HCEC 1CT (cell line): ENCODE measurements at places on chromosomes 6 and 20.
A peak's percentile ranks its signal among the peaks of the same experiment; 100 is the strongest.

DNA sequence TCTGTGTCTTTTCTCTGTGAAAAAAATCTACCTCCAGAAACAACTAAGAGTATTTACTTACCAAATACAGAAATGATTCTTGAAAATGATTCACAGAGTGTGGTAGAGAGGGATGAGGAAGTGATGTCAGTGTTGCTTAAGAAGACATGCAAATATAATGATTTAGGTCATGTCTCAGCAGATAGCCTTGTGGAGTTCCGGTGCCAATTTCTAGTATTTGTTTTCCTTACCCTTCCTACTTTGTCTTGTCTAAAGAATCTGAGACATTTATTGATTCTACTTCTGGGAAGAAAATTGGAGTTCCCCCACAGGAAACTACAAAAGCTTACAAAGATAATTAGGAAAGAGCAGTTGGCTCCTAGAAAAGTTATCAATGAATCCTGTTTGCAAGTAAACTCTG, 68.8 kb downstream of the GJA1 start:
- peak; percentile 93 for DNase-seq

GRCh38 chr6:89999945-90000825, 105.9 kb downstream of the GJA10 start:
- DNase-seq: no peak

DNA sequence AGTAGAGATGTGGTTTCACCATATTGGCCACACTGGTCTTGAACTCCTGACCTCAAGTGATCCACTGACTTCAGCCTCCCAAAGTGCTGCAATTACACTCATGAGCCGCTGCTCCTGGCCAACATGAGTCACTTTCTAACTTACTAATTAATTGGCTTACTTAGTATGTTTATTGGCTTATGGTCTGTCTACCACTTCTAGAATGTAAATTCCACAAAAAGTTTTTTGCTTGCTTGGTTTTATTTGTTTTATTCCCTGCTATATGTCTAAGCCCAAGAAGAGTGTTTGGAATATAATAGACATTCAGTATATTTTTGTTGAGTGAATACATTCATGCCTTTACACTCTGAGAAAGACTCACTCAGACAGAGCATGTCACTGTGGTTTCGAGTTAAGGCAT, 86.0 kb downstream of the SAMD3 start:
- DNase-seq: no peak

DNA sequence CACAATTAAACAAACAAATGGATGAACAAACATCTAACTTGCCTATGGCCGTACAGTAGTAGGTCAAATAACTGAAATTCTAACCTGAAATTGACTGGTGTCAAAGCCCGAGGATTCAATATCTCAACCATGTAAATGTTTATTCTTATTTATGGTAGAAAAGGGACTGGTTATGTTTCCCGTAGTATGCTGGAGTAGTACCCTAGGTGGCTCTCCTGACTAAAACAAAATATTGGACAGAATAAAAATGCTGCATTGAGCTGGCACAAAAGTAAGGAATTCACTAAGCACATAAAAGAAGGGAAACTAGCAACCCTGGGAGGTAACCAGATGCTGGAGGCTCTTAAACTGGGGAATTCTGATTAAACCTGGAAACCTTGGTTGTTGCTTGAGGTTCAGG, 117.1 kb upstream of the PREP start:
- DNase-seq: no peak

DNA sequence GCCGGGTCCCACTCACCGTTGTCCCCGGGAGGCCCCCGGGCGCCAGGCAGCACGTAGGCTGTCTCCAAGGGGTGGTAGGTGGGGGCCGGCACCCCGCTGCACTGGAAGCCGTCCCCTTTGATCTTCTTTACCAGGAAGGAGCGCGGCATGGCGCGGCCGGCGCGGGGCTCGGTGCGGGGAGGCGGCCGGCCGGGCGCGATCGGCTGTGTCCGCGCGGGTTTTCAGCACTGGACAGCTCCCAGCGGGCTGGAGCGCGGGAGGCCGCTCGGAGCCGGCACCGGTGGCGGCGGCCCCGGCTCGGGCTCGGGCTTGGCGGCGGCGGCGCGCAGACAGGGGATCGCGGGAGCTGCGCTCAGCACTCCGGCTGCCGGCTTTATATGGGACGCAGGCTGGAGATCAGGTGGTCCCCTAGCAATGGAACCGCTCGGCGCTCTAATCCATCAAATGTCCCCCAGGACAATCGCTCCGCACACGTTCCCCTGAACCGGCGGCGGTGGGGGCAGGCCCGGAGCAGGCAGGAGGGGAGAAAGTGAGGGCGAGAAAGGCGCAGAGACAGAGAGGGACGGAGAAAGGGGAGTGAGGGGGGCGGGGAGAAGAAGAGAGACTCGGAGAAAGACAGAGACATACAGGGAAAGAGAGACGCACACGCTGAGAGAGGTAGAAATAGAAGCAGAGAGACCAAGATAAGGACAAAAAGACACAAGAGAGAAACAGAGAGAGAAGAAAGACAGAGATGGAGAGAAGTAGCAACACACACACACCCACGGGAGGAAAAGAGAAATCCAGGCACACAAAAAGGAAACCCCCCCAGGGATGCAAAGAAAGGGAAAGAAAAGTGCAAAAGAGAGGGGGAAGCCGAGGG, at the start of gene SCRT2:
SCRT2 (minus strand) TSS at position 350 of the 862 bp plus-strand sequence; CDS start at position 149, 201 bp downstream.
- peak; percentile 28 for DNase-seq

GRCh38 chr20:40771848-40772511, 82.9 kb upstream of the MAFB start:
- DNase-seq: no peak

- no peak for DNase-seq
Measured at GRCh38 chr6:2462831-2463230, 217.4 kb upstream of the GMDS start.

DNA sequence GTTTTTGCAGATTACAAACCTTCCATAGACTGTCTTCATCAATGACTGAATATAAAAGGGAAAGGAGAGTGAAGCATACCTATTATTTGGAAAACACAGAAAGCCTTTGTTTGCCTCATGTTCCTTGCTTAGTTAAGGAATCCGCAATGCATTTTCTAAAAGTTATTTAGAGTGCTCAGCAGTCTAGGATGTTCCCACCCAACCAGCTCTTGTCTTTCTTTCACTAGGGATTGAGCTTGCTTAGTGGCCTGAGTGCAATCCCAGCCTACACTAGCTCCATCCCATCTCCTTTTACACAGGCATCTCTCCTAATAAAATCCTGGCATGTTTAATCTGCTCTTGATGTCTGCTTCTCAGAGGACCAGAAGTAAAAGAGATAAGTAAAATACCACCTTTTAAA, 850.5 kb upstream of the GJE1 start:
- no peak for DNase-seq
